ENCODE measurements at places on chromosomes 2 and 18.

GRCh38 chr2:166140932-166141331 lies 13.1 kb upstream of the SCN1A start:
- no peak for DNase-seq

GRCh38 chr2:26891-27290 lies 19.4 kb downstream of the FAM110C start:
- no peak for DNase-seq

- DNase-seq, result no peak
Observed at GRCh38 chr2:80311304-80311703, 6.8 kb upstream of the LRRTM1 start.

DNA sequence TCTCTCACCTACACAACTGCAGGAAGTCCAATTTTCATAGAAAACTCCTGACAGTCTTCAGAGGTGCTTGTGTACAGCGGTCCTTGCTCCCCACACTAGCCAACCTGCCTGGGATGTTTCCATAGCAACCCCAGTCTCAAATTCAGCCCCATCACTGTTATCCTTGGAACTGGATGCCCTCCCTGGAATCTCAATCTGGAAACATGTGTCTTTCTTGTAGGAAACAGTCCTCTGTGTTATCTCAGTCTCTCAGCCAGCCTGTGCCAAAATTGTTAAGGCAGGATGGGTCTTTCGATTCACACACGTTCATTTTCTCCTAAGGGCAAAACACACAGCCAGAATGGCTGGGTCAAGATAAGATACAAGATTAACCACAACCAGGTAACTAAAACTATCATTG lies 295.5 kb upstream of the RND3 start:
- DNase-seq, result no peak

DNA sequence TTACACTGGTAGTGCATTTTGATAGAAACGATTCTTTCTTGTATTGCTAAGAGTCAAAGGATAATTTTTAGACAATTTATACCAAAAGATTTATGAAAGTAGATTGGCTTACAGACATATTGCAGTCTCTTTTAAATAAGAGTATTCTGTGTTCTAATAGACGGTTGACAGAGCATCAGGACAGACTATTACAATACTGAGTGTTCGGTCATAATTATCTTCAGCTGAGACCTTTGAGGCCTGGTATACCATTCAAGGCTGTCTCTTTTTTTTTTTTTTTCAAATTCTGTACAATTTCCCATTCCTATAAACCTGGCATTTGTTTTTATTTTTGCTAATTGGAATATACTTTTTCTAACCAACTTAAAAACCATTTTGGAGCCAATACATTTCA lies 140.6 kb upstream of the NOSTRIN start:
- DNase-seq, result no peak

GRCh38 chr2:73642338-73643018 lies at the start of gene NAT8:
Gene NAT8 (minus strand): TSS chr2:73642422. CDS start chr2:73641628, 794 bp downstream.
- no peak for DNase-seq

- DNase-seq, result peak; percentile 68
Observed at GRCh38 chr2:25339791-25340180, 1.9 kb downstream of the DNMT3A start.

DNA sequence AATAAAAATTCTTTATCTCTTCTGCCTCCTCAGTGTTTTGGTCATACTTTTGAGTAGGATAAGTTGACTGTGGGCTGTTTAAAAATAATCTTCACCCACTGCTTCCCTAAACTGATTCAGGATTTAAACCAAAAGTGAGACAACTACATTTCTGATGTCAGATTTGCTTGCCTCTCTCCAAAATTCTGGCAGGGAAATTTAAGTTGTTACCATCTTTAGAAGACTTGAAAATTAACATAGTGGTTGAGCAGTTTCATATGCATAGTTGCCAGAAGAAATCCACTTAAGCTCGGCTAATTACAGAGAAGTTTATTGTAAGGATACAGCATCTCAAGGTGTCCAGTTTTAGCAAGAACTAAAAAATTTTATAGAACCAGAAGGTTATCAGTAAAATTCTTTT lies 57.0 kb downstream of the MAIP1 start:
- DNase-seq, result no peak

DNA sequence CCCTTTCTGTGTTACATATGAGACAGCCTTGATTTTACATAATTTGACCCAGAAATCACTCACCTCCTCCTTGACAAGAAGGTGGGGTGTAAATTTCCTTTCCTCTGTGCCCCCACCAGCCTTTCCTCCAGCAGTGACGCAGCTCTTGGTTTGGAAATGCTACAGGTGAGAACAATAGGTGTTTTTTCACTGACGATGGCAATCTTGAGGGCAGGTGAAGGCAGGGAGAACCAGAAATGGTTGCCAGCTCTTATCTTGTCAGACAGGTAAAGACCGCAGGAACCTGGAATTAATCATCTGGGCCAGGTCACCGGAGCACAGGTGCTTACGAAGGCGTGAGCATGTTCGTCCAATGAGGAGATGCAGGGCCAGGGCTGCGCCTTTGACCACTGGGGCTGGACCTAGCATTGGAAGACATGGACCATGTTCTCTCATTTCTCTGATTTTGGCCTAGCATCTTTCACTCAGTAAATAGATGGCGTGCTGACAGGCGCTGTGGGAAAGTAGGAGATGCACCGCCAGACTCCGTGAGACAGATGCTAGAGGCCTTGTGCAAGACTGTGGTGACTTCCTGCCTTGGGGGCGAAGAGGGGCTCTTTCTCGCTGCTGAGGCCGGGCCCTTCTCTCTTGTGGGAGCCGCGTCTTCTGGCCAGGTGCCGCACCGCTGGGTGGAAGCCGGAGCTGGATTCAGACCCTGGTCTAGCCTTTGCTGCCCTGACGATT lies 4.0 kb downstream of the CIDEA start:
- no peak for DNase-seq

All from COR-L47 (cell line).